Stimulated activated CD8-positive, alpha-beta memory T cell treated with anti-CD3 and anti-CD28 coated beads, Interleukin-7, amount 100 ng/mL, for 1 hour (primary cell): ENCODE measurements at places on chromosomes 11 and 22.

DNA sequence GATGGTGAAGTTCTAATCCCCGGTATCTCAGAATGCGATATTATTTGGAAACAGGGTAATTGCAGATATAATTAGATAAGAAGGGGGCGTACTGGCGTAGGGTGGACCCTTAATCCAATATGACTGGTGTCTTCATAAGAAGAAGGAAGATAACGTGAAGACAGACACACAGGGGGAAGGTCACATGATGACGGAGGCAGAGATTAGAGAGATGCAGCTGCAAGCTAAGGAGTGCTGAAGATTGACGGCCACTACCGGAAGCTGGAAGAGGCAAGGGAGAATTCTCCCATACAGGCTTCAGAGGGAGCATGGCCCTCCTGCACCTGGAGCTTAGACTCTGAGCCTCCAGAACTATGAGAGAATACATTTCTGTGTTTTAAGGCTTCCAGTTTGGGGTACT is 54.8 kb downstream of the MIAT start:
- DNase-seq: no peak

GRCh38 chr11:108494182-108494581 is 4.0 kb downstream of the POGLUT3 start:
- DNase-seq: no peak

DNA sequence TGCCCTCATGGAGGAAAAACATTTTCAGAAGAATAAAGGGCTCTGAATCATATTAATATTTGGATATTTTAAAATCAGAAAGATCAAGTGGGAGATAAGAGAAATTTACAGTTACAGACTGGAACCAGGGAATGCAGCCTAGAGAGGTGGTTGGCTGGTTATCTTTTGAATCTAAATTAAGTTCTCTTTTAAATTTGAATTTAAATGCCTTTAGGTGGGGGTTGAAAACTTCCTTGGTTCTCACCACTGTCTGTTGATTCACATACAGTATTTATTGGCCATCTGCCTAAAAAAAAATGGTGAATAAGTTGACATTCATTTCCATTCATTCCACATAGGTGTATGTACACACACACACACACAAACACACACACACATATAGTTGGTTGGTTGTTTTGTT is 35.7 kb upstream of the PTPRJ start:
- DNase-seq: no peak

DNA sequence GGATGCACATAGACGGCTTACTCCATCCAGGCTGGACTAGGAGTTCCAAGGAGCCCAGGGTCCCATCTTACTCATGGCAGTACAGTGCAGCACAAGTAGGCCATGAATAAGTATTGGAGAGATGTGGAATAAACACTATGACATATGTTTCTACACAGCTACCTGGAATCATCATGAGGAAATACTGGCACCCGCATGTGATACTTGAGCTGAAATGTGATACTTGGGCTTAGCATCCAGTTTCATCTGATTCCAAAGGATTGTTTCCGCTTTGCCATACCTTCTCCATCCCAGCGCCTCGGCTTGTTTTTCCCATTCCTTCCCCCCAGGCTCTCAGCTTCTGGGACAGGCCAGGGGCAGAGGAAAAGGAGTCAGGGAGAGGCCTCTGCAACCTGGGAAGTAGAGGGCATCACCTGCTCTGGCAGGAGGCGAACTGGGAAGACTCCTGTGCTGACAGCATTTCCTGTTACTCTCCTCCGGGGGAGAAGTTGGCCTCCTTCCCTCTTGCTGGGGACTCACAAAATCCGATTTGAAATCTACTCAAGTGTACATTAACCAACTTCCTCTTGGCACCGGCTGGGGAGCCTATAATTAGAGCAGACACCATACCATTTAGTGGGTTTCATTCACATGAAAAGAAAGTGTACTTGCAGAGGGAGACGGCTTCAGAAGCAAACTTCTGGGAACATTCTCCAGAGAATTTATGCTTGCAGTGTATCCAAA is 187.8 kb downstream of the MIAT start:
- no peak for DNase-seq

- no peak for DNase-seq
These were observed 15.1 kb downstream of the APOL2 start for GRCh38 chr22:36224245-36224644.

DNA sequence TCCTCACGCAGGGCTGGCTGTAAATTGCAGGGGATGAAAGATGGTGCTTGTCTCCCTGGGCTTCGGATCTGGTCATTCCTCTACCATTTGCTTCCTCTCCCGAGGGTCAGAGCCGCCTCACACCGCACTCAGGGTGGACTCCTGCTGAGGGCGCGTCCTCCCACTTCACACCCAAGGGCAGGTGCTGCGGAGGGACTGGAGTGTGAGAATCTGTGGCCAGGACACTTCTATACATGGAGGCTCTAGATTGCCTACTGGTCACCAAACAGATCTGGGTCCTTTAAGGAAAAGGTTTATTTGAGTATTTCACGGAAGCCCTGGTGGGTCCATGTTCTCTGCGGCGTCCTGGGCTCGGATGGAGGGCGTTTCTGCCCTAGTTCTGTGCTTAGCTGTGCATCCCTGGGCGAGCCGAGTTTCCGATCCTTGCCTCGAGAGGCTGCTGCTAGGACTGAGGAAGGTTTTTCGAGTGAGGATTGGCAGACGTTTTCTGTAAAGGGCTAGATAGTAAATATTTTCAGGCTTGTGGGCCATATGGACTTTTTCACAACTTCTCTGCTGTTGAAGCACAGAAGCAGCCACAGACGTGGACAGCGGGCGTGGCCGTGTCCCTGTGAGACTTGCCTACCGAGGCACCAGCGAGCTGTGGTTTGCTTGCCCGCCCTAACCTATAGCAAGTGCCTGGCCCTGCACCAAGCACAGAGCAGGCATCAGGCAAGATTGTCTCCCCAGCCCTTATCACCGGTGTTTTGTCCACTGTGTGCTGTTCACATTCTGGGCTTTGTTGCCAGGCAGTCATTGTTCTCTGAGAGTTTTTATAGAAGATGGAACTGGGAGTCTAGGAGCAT is 279.0 kb downstream of the TBC1D22A start:
- no peak for DNase-seq

GRCh38 chr11:5198285-5198684 is 2.2 kb downstream of the OR51V1 start:
- no peak for DNase-seq

GRCh38 chr11:7480113-7480512 is 5.2 kb upstream of the OLFML1 start:
- DNase-seq: no peak

- no peak for DNase-seq
These were observed 24.5 kb upstream of the RAG2 start for GRCh38 chr11:36622431-36623136.

DNA sequence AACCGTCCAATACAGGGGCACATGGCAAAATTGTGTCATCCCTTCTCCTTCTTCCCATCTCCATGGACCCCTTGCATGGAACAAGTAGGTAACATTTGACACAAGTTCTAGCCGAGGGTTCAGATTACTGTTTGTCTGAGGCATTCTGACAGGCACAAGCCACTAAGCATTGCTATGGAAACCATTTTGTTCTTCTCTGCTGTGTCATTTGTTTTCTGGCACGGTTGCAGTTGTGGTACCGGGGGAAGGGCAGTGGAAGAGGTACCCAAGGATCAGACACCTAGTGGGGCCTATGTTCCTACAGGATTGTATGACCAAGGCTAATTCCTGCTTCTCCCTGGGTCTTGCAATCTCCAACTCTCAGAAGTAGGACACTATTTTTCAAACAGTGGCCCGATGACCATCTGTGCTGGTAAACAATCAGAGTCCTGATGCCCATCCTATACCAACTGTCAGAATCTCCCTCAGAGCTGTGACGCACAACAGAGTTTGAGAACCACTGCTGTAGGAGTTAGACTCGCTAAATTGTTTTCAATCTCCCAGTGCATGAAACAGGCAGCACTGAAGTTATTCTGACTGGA is 69.3 kb downstream of the KCNC1 start:
- DNase-seq: no peak

GRCh38 chr22:18905540-18906409 is at the start of gene DGCR6:
Gene DGCR6, plus strand, starts transcription at chr22:18906320. Its CDS starts 55 bp downstream, at chr22:18906375.
- DNase-seq: no peak

DNA sequence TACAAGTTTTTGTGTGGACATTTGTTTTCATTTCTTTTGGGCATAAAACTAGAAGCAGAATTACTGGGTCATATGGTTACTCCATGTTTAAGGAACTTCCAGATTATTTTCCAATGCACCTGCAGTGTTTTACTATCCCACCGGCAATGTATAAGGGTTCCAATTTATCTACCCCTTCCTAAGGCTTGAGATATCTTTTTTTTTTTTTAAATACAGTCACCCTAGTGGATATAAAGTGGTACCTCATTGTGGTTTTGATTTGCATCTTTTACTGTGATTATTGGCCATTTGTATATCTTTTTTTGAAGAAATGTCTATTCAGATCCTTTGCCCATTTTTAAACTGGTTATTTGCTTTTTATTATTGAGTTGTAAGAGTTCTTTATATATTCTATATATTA is 34.6 kb upstream of the UCP3 start:
- no peak for DNase-seq

- DNase-seq: no peak
These were observed 20.4 kb upstream of the EMSY start for GRCh38 chr11:76424379-76424778.
